ENCODE measurements at places on chromosomes 1 and 21.

DNA sequence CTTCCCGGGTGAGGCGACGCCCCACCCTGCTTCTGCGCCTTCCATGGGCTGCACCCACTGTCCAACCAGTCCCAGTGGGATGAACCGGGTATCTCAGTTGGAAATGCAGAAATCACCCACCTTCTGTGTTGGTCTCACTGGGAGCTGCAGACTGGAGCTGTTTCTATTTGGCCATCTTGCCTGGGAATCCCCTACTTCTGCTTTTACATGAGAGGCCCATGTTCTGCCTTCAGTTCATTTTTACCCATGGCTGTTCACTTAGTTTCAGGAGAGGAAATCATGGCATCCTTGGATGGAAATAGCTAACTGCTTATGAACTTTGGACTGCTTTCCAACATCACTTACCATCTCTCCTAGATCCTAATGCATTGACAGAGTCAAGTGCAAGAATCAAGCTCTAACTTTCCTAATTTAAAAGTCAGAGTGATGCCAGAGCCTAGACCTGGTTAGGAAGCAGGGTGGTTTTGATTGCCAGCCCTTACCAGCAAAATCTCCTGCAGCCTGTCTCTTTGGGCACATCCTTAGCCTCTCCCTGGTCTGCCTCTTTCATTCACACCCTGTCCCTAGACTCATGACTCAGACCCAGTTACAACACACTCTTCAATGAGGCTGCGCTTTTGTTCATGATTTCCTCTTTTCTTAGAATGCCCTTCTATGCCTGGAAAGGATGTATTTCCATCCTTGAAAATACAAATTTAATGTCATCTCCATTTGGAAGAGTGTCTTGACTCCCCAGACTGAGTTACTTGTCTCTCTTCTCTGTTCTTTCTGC lies 137.2 kb downstream of the KCTD3 start:
- DNase-seq: no peak

- no peak for DNase-seq
These were observed 1483.5 kb downstream of the MRPL39 start for GRCh38 chr21:24123785-24124184.

GRCh38 chr1:229627003-229627402 lies 956 bp downstream of the URB2 start:
- DNase-seq: no peak

- DNase-seq: no peak
These were observed 18.0 kb upstream of the ACTRT2 start for GRCh38 chr1:3003039-3003940.

DNA sequence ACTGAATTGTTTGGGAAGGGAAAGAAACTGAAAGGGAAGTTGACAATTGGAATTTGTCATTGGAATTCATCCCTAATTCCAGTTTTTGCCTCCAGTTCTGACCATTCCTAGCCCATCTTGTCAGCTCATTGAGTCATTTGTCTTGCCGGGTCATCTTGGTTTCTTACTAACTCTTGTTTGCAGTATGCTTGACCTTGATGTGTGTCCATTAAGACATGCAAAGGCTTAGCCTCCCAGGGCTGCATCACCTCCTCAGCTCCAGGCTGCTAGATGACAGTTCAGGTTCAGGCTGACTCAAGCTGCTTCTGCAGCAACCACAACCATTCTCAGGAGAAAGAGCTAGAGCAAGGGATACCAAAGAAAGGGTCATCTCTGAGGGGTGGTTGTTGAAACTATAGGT lies 151.3 kb upstream of the PTGFR start:
- DNase-seq: no peak

- DNase-seq: no peak
These were observed 1237.5 kb downstream of the AMY1C start for GRCh38 chr1:104987210-104987609.

Measured in LoVo (cell line).